Stimulated activated CD8-positive, alpha-beta memory T cell treated with anti-CD3 and anti-CD28 coated beads, Interleukin-15, amount 100 ng/mL, for 4 hours (primary cell): ENCODE measurements at places on chromosomes 4 and X.

DNA sequence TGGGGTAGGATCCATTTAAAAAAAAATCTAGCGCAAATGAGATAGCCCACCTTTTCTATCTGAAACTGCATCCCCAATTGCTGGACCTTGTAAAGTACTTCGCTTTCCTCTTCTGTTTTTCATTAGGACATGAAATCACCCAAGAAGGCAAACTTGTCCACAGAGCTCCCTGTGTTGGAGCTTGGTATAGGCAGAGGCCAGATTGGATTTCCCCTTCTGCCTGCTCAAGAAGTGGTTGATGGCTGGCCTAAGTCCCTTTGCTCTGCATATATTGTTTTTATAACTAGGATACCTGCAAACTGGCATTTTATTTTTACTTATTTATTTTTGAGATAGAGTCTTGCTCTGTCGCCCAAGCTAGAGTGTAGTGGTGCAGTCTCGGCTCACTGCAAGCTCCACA lies 28.4 kb downstream of the RNF4 start:
- no peak for DNase-seq

DNA sequence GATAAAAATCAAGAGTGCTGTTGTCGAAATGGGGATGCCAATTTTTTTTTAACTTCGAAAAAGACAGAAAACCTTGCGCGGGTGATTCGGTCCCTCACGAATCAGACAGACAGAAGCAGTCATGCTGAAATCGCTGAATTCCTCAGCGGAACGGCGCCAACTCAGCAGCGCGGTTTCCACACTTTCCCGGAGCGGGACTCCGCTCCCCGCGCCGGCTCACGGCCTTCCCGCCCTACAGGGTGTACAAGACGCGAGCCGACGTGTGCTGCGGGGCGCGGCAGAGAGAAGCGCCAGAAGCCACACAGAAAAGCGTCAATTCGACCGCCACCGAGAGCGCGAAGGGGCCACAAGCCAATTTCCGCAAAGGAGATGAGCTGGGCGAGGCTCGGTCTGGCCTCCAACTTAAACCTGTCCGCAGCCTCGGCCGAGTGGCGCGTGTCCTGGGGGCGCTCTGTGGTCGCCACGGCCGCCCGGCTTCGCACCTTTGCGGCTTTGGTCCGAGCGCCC lies 1.3 kb downstream of the NEXMIF start:
- DNase-seq: no peak

GRCh38 chr4:158189422-158189821 lies 16.6 kb upstream of the GASK1B start:
- no peak for DNase-seq

DNA sequence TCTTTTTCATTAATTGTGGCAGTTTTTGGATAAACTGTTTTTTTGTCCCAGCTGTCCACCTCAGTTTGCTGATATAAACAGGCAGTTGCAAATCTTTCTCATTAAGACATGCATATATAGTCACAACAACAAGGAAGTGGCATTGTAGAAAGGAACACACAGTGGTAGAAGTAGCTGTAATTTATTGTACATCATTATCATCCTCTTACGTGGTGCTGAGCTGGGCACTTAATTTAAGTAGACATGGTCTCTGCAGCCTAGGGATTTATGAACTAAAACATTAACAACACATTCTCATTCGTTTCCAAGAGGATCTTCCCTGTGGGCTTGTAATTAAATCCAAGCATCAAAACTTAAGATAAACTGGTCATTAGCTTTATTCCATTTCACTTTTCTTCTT lies 500.2 kb downstream of the INPP4B start:
- no peak for DNase-seq

DNA sequence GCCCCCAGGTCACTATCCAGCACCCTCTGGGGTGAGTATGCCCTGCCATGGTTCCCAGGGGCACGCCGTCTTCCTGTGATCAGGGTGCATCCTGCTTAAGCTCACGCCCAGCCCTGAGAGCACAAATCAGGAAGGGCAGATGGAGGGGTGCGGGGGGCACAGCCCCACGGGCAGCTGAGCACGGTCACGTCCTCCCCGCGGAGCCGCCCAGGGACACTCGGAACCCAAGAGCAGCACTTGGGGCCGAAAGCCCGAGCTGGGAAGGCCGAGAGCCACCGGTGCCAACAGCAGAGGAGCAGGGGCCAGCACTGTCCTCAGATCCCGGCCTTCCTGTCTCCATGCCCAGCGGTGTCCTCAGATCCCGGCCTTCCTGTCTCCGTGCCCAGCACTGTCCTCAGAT lies 21.5 kb downstream of the NELFA start:
- DNase-seq: no peak
